ENCODE measurements at places on chromosomes 13 and 19. TPM values are rescaled to one million over a fixed set of nuclear protein-coding genes. Genes with fewer than 3 reads are reported as not detected.

KLK12 gene
- total RNA-seq, result not detected

PLA2G4C gene
- total RNA-seq, result 60.1 TPM

LRRC63 gene
- 0.99 TPM for total RNA-seq

SBK3 gene
- total RNA-seq, result not detected

ZNF709 gene
- 5.8 TPM for total RNA-seq

PABPC3 gene
- 0.23 TPM for total RNA-seq

SULT2B1 gene
- not detected for total RNA-seq

SHC2 gene
- 31.4 TPM for total RNA-seq

FFAR3 gene
- 0.39 TPM for total RNA-seq
